ENCODE measurements at places on chromosomes 2 and 18. TPM values are rescaled to one million over a fixed set of nuclear protein-coding genes. Genes with fewer than 3 reads are reported as not detected.

The SLC9A4 gene
- total RNA-seq = not detected

The AQP12A gene
- not detected for total RNA-seq

The RAB6C gene
- not detected for total RNA-seq

The ANKRD23 gene
- total RNA-seq = 0.54 TPM

The CSRNP3 gene
- total RNA-seq = 0.72 TPM

The COL4A4 gene
- 0.28 TPM for total RNA-seq
